ENCODE measurements at places on chromosomes 3 and 15.

GRCh38 chr15:70067011-70067410 is 30.7 kb downstream of the TLE3 start:
- no peak for DNase-seq

DNA sequence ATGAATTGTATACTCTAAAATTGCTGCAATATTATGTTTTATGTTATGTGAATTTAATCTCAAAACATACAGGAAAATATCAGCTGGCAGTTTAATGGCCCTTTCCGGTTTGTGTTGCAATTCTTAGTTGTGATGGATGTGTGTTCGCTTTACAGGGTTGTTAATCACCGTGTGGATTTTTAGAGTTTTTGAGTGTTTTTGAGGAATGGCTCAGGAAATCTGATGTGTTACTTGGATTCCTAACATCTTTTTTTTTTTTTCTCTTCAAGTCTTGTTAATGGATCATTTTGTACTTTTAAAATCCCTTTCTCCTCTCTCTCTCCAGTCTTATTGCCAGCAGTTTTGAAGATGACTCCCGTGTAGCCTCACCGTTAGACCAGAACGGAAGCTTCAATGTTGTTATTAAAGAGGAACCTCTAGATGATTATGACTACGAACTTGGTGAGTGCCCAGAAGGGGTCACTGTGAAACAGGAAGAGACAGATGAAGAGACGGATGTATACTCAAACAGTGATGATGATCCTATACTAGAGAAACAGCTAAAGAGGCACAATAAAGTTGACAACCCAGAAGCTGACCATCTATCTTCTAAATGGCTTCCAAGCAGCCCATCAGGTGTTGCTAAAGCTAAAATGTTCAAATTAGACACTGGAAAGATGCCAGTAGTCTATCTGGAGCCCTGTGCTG is 35.7 kb downstream of the MGA start:
- no peak for DNase-seq

DNA sequence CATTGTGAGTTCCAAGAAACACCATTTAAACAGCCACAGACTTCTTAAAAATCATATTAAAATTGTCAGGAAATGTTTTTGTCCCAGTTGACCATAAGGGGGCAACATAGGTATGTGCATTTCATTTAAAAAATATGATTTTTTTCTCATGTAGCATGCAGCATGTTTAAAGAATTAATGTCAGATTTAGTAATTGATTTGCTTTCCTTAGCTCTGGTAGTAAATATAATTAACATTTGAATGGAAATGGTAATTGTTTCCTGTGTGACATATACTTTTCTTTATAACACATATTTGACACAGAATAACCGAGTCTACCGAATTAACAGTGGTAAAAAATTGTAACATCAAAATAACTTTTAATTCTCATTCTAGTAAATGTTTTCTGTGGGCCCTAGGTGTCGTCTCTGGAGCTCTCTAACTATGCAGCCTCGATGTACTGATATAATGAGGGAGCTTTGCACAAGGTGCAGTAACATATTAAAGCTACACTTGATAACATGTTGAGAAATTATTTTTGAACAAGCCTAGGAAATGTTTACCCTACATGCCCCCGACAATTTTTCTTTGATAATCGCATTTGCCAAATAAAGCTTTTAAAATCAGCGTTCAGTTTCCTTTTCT is 34.9 kb downstream of the NXPE3 start:
- DNase-seq: no peak

GRCh38 chr3:35648347-35648746 is 9.0 kb downstream of the ARPP21 start:
- DNase-seq: no peak

GRCh38 chr15:62306851-62307504 is 141.9 kb upstream of the C2CD4B start:
- DNase-seq: no peak
